ENCODE measurements at places on chromosomes 4 and X.

DNA sequence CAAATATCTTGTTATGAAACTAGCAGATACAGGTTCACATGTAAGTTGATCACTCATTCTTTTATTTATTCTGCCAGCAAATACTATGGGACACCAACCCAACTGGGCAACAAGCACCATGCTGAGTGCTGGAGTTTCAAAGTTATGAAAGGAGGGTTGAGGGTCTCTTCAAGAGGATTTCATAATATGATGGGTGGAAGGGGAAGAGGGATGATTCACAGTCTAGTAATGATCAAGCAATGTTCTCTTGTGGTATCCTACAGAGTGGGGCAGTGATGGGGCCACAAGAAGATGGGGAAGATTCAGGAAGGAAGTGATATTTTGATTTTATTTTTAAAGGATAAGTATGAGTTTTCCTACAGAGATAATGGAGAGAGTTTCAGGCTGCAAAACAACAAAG is 46.2 kb upstream of the TXK start:
- no peak for DNase-seq

DNA sequence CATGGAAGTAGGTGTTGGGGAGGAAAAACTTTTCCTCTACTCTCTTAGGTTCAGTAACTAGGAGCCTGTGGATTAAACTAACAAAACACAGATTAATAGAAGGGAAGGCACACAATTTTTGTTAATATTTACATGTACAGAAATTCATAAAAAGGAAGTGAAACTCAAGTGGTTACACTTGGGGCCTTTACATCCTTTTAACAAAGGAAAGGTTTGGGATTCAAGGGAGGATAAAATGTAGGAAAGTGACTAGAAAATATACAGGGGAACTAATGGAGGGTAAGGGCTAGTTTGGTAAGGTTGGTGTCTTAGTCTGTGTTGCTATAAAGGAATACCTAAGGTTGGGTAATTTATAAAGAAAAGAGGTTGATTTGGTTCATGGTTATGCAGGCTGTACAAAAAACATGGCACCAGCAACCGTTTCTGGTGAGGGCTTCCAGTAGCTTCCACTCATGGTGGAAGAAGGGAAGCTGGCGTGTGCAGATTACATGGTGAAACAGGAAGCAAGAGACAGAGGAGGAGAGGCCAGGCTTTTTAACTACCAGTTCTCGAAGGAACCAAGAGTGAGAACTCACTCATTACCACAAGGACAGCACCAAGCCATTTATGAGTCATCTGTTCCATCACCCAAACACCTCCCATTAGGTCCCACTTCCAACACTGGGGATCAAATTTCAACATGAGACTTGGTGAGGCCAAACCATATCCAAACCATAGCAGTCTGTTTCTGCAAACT is 124.4 kb downstream of the CHRDL1 start:
- DNase-seq: no peak

GRCh38 chrX:86407371-86407770 is 259.1 kb downstream of the DACH2 start:
- no peak for DNase-seq

- DNase-seq: no peak
Measured at GRCh38 chr4:161856711-161857326, 307.0 kb downstream of the FSTL5 start.

- no peak for DNase-seq
Measured at GRCh38 chr4:113636877-113637276, 124.7 kb downstream of the CAMK2D start.

DNA sequence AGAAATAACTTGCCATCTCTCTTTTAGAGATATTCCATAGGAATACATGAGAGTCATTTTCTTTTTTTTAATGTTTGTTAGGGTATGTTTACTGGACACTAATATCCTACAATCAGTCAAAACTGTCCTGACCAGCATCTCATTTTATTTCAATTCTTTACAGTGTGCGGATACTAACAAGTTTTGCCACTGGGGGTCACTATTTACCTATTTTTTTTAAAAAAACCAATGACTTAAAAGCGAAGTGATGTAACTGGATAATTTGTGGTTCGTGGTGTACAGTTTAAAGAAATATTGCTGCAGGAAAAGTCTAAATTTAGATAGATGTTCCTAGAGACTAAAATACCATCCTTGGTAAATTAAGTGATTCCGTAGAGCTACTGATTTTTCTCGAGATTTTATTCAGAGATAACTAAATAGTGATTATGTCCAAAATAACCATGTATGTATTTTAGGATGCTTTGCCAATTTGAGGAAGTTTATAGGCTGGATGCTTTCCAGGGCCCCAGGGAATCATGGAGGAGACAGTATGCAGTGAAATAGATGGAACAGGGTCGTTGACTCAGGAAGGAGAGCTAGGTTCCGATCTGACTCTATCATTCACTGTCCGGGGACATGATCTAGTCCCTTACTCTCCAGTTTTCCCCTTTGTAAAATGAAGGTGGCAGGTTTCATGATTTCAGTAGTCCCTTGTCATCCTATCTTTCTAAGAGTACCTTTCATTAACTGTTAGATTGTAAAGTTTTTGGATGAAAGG is 34.0 kb upstream of the GNPDA2 start:
- no peak for DNase-seq

DNA sequence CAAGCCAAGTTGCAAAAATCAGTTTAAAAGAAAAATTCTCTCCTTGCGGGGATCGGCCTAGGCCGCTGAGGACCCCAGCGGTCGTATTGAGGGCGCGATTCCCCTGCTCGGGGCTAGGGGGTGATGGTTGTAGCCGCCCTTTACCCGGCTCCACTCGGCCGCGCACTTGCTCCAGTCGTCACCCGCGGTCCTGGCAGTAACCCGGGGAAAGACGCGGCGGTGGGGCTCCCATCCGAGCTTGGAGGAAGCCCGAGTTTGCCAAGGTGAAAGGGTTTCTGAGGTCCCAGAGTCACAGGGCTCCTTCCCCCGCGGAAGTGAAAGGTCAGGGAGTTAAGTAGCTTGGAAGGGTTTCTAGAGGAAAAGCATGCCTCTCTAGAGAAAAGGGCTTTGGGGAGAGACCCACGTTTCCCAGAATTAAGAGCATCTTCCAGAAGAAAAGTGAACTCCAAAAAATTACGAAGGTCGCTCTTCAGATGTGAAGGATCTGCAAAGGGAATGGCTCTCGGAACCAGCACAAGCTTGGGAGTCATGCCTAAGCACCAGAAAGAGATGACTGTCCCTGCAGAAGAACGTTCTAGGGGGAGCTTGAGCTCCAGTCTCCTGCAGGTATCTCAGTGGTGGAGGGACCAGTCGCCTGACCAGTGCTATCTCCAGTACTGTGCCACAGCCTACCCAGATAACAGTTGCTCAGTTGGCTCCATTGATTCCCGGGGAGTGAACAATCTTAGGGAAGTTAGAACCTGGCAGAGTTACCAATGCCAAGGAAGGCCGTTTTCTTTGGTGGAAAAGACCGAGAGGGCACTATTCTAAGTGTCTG is 875 bp downstream of the LAP3 start:
- DNase-seq: no peak

GRCh38 chr4:114040319-114041116 is 61.1 kb upstream of the ARSJ start:
- no peak for DNase-seq
